ENCODE measurements at places on chromosomes 3 and 15.

- DNase-seq: no peak
Measured at GRCh38 chr15:30063835-30064546, 18.8 kb upstream of the GOLGA8J start.

GRCh38 chr3:55178336-55178735 is 250.5 kb upstream of the LRTM1 start:
- no peak for DNase-seq

DNA sequence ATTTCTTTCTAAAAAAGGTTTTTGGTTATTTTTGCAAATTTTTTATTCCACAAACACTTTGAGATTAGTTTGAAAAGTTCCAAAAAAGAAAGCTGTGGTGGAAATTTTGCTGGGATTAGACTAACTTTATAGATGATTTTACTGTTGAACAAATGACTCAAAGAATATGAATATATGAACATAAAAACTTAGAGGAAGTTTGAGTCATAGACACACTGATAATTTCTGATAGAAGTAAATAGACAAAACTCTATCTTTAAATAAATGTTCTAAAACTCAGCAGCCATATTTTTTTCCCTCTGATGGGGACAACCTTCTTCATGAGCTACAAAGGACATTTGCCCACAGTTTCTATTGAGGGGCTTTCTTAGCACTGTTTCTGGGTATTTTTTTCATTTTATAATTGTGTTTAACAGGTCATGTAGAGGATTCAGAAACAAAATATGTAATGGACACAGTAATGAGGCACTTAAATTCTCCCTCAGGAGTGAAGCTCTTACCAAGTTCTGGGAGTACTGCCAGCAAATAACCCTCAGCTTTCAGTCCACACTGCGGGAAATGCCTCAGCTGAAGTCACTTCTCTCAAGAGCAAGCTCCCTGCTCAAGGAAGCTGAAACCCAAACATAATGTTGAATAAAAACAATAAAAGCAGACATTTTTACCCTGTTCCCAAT is 157.6 kb downstream of the NFKBIZ start:
- DNase-seq: no peak

- no peak for DNase-seq
Measured at GRCh38 chr15:70528816-70529215, 234.5 kb downstream of the UACA start.

- no peak for DNase-seq
Measured at GRCh38 chr15:73826711-73827251, 46.6 kb upstream of the TBC1D21 start.

- no peak for DNase-seq
Measured at GRCh38 chr3:18411541-18411940, 13.6 kb downstream of the SATB1 start.

DNA sequence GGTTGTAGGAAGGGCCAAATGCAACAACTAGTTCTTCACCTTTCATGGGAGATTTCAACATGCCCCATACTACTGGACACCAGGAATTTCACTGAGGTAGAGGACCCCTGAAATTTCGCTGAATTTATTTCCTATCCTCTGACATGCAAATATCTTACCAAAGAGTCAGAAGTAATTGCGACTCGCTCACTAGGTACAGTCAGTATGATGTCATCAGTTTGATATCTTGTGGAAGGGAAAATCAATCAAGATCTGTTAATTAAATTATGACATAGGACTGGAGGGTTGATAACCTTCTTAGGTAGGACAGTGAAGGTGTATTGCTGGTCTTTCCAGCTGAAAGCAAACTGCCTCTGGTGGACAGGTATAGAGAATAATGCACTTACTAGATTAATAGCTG is 74.9 kb upstream of the TNIK start:
- DNase-seq: no peak

GRCh38 chr3:187856555-187856954 is 111.3 kb upstream of the BCL6 start:
- no peak for DNase-seq

GRCh38 chr3:64824394-64824909 is 136.7 kb upstream of the ADAMTS9 start:
- no peak for DNase-seq

DNA sequence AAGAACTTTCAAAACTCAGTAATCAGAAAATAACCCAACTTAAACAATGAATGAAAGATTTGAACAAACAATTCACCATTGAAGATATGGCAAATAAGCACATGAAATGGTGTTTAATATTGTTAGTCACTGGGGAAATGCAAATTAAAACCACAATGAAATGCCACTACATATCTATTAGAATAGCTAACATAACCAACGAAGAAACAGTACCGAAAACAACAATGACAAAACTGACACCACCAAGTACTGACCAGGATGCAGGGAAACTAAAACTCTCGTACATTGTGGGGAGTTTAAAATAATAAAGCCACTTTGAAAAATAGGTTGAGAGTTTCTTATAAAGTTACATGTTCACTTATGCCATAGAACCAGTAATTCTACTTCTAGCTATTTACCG is 69.1 kb downstream of the KBTBD8 start:
- no peak for DNase-seq

DNA sequence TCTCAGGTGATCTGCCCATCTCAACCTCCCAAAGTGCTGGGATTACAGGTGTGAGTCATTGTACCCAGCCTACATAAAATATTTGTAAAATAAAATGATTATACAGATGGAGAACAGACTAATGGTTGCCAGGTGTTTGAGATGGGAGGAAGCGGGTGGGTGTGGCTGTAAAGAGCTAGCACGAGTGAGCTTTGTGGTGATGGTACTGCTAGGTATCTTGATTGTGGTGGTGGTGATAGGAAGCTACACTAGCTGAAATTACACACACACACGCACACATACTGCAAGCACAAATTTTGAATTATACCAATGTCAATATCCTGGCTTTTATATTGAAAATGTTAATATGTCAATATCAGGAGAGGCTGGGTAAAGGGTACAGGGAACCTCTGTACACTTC is 5.4 kb downstream of the PGPEP1L start:
- no peak for DNase-seq

- no peak for DNase-seq
Measured at GRCh38 chr15:78301828-78302227, 2.4 kb upstream of the SKIC8 start.

- no peak for DNase-seq
Measured at GRCh38 chr3:125126323-125126722, 70.5 kb upstream of the HEG1 start.

DNA sequence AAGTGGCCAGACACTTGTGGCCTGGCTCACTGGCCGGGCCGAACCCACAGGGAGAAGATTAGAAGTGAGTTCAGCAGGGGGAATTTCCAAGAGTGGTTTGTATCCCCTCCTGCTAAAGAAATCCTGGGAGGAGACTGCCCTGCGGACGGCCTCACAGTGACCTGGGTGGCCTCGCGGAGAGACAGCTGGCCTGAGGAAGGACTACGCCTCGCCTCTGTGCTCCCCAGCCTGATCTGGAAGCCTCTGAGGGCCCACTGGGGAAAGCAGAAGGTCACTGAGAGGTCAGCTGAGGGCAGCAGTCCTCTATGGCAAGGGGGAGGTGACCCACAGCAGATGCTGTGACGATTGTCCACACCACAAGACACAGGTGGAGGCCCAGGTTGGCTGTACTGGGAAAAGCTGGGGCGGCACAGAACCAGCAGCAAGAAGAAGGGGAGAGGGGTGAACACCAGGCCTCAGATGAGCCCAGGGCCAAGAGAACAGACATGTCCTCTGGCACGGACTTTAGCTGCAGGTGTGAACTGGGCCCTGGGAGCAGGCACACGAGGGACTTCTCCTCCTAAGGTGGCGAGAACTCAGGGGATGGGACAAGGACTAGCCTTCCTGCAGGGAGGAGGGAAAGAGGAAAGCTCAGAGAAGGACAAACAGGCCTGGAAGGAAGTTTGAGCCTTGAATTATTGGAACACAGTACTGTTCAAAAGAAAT is 37.2 kb upstream of the DLG1 start:
- no peak for DNase-seq

DNA sequence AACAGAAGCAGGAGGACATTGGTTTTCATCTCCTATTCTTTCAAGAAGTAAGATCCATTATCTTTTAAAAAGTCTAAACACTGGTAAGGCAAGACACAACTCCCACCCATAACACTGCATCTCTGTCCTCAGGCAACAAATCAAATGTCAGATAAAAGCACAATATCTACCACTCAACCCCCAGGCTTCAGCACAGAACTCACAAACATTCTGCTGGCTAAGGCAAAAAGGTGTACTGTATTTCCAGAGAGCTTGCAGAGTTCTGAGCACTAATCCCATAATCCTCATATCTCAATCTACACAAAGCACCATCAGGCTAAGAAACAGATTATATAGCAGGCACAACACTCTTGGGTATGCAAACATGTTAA is 20.9 kb downstream of the RAF1 start:
- DNase-seq: no peak

DNA sequence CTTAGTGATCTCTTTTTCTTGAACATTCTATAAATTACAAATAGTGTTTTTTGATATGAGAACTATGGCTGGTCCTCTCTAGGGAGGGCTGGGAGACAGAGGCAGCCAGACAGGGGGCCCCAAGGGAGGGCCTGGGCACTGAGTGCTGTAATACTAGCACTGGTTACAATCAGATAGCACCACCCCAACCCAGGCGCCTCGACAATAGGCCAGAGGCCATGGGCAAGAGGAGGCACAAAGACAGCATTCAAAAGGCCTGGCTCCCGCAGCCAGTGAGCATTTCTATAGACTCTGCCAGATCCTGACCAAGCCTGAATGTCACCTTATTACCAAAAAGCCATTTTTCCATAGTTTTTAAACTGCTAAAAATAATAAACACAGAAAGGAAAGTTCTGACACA is 158.5 kb downstream of the THRB start:
- DNase-seq: no peak

- no peak for DNase-seq
Measured at GRCh38 chr3:189276444-189277219, 104.9 kb downstream of the TPRG1 start.

DNA sequence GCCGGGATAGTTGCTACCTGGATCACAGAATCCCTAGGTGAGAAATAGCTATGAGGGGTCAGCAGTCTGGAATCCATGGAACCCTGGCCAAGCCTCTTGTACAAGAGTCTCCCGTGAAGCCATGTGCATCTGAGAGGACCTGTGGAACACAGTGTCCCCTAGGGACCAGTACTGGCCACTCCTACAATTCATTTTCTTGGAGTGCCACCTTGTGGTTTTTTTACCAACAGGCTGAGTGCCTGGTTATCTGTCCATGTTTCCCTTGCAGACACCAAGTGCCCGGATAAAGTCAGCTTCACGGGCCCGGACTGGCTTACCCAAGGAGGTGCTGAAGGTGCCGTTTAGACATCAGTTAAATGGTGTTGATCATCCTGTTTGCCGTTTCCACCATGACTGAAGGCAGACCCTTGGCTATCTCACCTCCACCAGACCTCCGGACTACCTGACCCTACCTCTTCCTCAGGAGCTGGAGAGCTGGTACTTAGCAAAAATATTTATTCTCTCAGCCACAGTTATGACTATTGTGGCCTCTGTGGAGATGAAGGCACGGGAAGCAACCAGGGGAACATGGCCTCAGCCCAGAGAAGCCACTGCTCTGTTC is 93.9 kb downstream of the RBPMS2 start:
- DNase-seq: no peak

DNA sequence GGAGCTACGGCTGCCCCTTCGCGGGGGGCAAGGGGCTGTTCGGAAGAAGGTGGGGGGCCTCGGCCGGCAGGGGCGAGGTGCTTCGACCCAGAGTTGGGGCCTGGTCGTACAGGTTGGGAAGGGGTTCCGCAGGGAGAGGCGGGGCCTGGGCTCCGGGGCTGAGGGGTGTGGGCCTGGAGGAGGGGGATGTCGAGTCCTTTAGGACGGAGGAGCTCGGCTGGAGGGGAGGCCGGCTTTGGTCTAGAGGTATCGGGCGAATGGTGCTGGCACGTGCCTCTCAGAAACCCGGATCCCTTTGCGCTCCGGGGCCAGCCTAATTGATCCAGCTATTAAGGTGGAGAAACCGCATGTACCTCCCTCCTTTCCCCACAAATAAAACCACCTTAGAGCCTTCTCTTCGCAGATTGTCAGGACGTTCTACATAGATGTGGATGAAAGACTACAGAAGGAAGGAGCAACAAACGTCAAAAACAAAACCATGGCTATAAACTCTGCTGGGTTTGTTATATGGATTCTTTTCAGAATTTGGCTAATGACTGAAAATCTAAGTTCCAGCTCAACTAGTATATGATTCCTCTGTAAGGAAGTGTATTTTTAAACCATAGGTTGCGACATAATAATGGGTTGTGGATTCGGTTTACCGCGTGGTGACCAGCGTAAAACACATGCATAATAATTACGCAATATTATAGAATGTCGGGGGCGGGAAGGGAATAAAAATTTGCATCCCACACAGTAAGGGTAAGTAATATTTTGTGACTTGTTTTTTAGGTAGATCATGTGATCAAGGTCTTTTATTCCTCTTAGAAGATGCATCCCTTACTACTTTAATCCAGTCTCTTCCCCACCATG is 644 bp upstream of the NGLY1 start:
- no peak for DNase-seq

DNA sequence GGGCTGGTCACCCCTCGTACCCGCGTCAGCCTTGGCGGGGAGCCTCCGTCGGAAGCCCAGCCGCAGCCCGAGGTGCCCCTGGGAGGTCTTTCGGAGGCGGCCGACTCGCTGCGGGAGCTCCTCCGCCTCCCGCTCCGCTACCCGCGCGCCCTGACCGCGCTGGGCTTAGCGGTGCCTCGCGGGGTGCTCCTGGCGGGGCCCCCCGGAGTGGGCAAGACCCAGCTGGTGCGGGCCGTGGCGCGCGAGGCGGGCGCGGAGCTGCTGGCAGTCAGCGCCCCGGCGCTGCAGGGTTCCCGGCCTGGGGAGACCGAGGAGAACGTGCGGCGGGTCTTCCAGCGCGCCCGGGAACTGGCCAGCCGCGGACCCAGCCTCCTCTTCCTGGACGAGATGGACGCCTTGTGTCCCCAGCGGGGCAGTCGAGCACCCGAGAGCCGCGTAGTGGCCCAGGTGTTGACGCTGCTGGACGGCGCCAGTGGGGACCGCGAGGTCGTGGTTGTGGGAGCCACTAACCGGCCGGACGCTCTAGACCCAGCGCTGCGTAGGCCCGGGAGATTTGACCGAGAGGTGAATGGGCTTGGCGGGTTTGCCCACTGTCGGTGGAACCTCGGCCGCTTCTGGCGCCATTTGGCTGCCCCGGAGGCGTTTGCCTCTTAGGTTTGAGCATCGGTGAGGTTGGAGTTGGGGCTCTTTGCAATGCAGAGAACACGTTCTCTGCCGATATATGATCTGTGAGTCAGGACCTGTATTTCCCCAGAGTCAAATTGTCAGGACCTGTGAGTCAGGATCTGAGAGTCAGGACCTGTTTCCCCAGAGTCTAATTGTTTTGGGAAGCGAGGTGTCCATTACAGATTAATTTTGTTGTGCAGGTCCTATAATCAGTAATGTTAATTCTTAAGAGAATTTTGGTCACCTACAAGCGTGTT is 24.9 kb upstream of the GATM start:
- DNase-seq: peak; percentile 19

GRCh38 chr15:61035311-61035710 is 193.8 kb downstream of the RORA start:
- no peak for DNase-seq

GRCh38 chr3:196643201-196643749 is 3.8 kb downstream of the NRROS start:
- DNase-seq: peak; percentile 30

GRCh38 chr3:44913868-44914468 is 39.6 kb downstream of the TGM4 start:
- DNase-seq: peak; percentile 48

Measured in activated T-cell treated with anti-CD3 and anti-CD28 coated beads for 48 hours (primary cell).